Neural crest cell (in vitro differentiated cells): ENCODE measurements at places on chromosomes 1 and 21.

GRCh38 chr1:101089613-101090338, 64.2 kb upstream of the DPH5 start:
- H3K27me3 ChIP-seq = no peaks in the 10 kb centered on the region
- H3K27ac ChIP-seq = no peak overlapping the region
- H3K4me3 ChIP-seq = no peak overlapping the region
- no peaks in the 10 kb centered on the region for H3K4me1 ChIP-seq

- no peak for DNase-seq
- H3K27ac ChIP-seq = no peak overlapping the region
- no peaks in the 10 kb centered on the region for H3K36me3 ChIP-seq
Measured at GRCh38 chr1:30329802-30330557, 393.4 kb downstream of the MATN1 start.

- H3K27ac ChIP-seq = no peak overlapping the region
- H3K36me3 ChIP-seq = peaks cover 29% of the 10 kb centered on the region
- no peak overlapping the region for H3K4me3 ChIP-seq
- no peaks in the 10 kb centered on the region for H3K27me3 ChIP-seq
- peak; percentile 37 for DNase-seq
- H3K4me1 ChIP-seq = peaks cover 5% of the 10 kb centered on the region
Measured at GRCh38 chr1:214660900-214661299, 57.9 kb downstream of the CENPF start.

DNA sequence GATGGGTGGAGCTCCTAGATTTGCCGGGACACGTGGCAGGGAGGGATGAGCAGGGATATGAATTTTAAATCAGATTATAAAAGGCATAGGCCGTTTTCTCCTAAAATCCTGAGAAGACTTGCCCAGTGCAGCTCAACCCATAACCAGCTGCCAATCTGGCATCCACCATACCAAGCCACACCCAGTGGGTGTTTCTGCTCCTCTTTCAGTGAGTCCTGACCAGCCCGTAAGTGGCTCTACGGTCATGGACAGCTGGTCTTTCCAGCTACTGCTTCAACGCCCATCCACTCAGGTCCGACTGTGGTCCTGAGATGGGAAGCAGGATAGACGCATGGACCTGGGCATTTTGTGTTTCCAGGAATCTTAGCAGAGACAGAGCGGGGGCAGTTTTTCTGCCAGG, 107.2 kb downstream of the LAMC2 start:
- no peaks in the 10 kb centered on the region for H3K36me3 ChIP-seq
- no peak for DNase-seq
- no peak overlapping the region for H3K4me3 ChIP-seq
- H3K27me3 ChIP-seq = no peaks in the 10 kb centered on the region
- peaks cover 6% of the 10 kb centered on the region for H3K4me1 ChIP-seq

DNA sequence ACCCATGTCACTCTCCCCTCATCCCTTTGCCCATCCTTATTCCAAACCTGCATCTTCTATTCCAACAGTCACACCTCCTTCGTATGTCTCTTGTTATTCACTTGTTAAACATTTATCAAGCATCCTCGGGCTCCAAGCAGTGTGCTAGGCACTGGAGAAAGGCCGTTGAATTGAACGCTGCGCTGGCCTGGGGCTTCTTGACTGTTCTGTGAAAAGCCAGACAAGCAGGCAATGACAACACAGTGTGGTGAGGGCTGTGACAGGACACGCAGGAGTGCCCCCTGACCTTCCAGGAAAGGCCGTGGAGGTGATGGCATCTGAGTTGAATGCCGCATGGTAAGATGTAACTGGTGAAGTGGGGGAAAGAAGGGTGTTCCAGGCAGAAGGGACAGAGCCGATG, 19.2 kb downstream of the ETV3 start:
- H3K27ac ChIP-seq = no peak overlapping the region
- H3K36me3 ChIP-seq = no peaks in the 10 kb centered on the region
- H3K27me3 ChIP-seq = no peaks in the 10 kb centered on the region

GRCh38 chr21:31665397-31665796, 5.9 kb downstream of the SOD1 start:
- DNase-seq = no peak
- H3K27me3 ChIP-seq = no peaks in the 10 kb centered on the region
- H3K27ac ChIP-seq = no peak overlapping the region
- H3K4me3 ChIP-seq = peak overlapping the region; percentile 47
- H3K4me1 ChIP-seq = peaks cover 42% of the 10 kb centered on the region

DNA sequence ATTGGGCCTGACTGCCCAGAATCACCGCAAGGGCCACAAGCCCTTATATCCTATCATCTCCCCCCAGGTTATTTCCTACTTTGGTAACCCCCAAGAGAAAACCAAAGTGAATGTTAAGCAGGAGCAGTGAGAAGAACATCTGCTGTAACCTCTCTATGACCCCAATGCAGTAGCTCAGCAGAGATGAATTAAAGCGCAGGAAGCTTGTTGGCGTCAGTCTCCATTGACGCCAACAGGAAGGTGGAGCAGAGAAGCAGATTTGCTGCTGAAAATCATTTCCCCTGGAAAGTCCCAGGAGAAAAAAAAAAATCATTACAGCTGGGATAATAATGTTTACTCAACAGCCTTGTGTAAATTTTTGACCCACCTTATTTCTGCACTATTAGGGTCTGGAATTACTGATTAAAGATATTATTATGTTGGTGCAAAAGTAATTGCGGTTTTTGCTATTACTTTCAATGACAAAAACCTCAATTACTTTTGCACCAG, 33.2 kb upstream of the FAM163A start:
- H3K4me3 ChIP-seq = no peak overlapping the region
- no peak for DNase-seq
- peaks cover 5% of the 10 kb centered on the region for H3K36me3 ChIP-seq
- no peak overlapping the region for H3K27ac ChIP-seq
- H3K4me1 ChIP-seq = no peaks in the 10 kb centered on the region

DNA sequence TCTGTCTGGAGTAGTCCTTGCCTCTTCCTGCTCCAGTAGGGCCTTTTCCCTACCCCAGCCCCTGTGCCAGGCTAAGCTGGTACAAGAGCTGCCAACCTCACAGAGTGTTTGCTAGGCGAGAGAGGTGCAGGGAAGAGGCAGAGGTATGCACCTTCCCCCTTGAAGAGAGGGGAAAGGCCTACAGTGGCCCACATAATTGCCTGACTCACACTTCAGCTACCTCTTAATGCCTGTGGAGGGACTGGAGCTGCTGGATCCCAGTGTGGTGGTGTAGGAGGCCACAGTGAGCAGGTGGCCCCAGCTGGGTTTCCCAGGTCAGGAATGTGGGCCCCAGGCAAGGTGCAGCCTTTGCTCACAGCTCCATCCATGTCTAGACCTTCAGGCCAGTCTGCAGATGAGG, 3.3 kb upstream of the CCDC28B start:
- DNase-seq = no peak
- H3K4me1 ChIP-seq = peaks cover 37% of the 10 kb centered on the region
- peaks cover 3% of the 10 kb centered on the region for H3K27me3 ChIP-seq

GRCh38 chr1:20477348-20478056, 8.5 kb downstream of the CAMK2N1 start:
- peaks cover 66% of the 10 kb centered on the region for H3K4me1 ChIP-seq
- no peaks in the 10 kb centered on the region for H3K36me3 ChIP-seq
- no peak overlapping the region for H3K27ac ChIP-seq
- peaks cover 3% of the 10 kb centered on the region for H3K27me3 ChIP-seq

- no peaks in the 10 kb centered on the region for H3K4me1 ChIP-seq
- no peaks in the 10 kb centered on the region for H3K27me3 ChIP-seq
- H3K27ac ChIP-seq = no peak overlapping the region
- peak; percentile 28 for DNase-seq
- H3K4me3 ChIP-seq = no peak overlapping the region
Measured at GRCh38 chr1:9101510-9102146, 27.3 kb downstream of the GPR157 start.

DNA sequence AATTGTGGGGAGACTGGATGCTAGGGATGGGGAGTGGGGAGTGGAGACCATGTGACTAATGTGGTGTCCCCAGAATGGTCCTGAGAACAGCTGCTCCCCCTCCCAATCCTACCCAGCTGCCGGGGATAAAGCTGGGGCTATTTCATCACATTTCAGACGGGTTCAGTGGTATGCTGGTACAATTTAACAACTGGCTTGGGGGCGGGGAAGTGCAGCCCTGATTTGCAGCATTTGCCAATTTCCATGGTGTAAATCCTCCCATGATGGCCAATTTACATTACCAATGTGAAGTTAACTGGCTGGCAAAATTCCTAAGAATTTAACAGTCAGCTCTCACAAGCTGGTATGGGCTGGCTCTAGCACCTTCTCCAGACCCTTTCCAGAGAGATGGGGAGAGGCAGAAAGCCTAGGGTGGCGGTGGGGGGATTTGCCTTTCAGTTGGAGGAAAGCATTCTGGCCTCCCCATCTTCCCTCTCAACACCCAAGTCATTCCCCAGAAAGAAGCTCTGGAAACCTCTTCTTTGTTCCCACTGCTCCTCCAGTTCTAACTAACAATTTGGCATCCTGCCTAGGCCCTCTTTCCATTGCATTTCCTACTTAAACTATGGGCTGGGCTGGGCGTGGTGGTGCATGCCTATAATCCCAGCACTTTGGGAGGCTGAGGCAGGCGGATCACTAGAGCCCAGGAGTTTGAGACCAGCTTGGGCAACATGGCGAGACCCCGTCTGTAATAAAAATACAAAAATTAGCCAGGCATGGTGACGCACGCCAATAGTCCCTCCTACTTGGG, 11.3 kb upstream of the ADGRB2 start:
- H3K4me1 ChIP-seq = peaks cover 8% of the 10 kb centered on the region
- H3K4me3 ChIP-seq = no peak overlapping the region
- peaks cover 65% of the 10 kb centered on the region for H3K27me3 ChIP-seq
- no peak for DNase-seq

DNA sequence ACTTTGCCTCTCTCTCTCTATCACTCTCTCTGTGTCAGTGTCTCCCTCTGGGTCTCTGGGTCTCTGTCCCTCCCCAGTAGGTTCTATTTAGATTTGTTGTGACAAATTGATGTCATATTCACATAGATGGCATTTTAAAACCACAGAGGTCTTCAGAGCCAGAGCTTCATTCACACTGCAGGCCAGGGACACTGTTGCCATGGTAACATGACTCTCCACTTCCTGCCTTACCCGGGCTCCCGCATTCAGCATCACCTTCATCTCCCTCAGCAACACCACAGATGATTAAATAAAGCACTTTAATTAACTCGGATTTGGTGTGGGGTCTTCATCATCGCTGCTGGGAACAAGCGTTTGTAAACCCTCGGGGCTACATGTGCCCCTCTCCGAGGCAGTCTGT, 132.6 kb downstream of the ETS2 start:
- DNase-seq = no peak
- peaks cover 14% of the 10 kb centered on the region for H3K4me1 ChIP-seq
- no peaks in the 10 kb centered on the region for H3K36me3 ChIP-seq
- H3K27ac ChIP-seq = no peak overlapping the region
- no peaks in the 10 kb centered on the region for H3K27me3 ChIP-seq

- no peak overlapping the region for H3K4me3 ChIP-seq
- H3K36me3 ChIP-seq = no peaks in the 10 kb centered on the region
- no peak overlapping the region for H3K27ac ChIP-seq
- no peak for DNase-seq
Measured at GRCh38 chr21:45366476-45366875, 38.5 kb upstream of the COL18A1 start.

DNA sequence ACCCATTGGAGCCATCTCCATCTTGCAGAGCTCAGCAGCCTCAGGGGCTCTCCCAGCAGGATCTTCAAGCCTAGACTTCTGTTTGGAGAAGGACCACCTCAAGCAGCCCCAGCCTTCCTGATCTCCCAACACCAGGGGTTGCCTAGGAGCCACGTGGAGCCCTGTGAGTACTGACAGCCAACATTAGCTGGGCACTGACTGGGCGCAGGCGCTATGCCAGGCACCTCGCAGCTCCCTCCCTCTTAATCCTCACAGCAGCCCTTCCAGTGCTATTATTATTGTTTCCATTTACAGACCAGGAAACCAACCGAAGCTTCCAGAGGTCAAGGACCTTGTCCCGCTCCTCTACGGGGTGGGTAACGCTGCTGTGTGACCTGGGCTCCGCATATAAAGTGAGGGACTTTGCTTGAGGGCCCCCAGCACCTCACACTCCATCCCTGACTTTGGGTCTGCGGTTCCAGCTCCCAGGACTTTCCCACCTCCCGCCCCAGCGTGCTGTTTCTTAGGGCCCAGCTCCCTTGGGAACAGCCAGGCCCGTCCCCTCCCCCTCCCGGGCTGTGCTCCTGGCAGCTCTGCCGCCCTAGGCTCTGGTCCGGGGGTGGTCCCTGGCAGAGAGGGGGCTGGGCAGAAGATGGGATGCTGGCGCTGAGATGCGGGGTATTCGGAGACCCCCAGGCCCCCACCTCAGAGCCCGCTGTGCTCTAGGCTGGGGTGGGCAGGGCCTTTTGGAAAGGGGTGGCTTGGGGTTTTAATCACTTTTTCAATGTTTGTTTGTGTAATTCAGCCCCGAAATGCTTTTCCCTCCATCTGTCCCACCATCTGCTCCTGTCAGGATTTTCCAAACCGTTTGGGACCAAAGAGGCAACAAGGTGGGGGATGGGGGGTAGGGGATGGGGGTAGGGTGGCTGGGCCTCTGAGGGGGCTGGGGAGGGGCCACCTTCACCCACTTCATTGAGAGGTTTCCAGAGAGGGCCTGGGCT, 4.1 kb upstream of the HPCA start:
- H3K36me3 ChIP-seq = no peaks in the 10 kb centered on the region
- H3K27ac ChIP-seq = no peak overlapping the region
- H3K4me3 ChIP-seq = no peak overlapping the region
- H3K27me3 ChIP-seq = peaks cover 50% of the 10 kb centered on the region
- DNase-seq = no peak
- H3K4me1 ChIP-seq = peaks cover 12% of the 10 kb centered on the region

GRCh38 chr1:110492573-110492972, 26.4 kb downstream of the KCNA10 start:
- peak overlapping the region; percentile 62 for H3K27ac ChIP-seq
- H3K4me1 ChIP-seq = peaks cover 21% of the 10 kb centered on the region
- H3K4me3 ChIP-seq = no peak overlapping the region

- H3K4me1 ChIP-seq = peaks cover 61% of the 10 kb centered on the region
- peak overlapping the region; percentile 95 for H3K27ac ChIP-seq
- DNase-seq = no peak
- H3K36me3 ChIP-seq = no peaks in the 10 kb centered on the region
- H3K4me3 ChIP-seq = peak overlapping the region; percentile 29
Measured at GRCh38 chr1:213327017-213327667, 276.1 kb downstream of the RPS6KC1 start.

- H3K36me3 ChIP-seq = no peaks in the 10 kb centered on the region
- no peak overlapping the region for H3K4me3 ChIP-seq
- H3K27ac ChIP-seq = no peak overlapping the region
- no peaks in the 10 kb centered on the region for H3K4me1 ChIP-seq
- peaks cover 19% of the 10 kb centered on the region for H3K27me3 ChIP-seq
- no peak for DNase-seq
Measured at GRCh38 chr1:175267716-175268416, 75.3 kb upstream of the KIAA0040 start.

- H3K27ac ChIP-seq = peak overlapping the region; percentile 43
- no peak overlapping the region for H3K4me3 ChIP-seq
- H3K4me1 ChIP-seq = peaks cover 5% of the 10 kb centered on the region
Measured at GRCh38 chr1:232943679-232944252, 6.6 kb upstream of the NTPCR start.

DNA sequence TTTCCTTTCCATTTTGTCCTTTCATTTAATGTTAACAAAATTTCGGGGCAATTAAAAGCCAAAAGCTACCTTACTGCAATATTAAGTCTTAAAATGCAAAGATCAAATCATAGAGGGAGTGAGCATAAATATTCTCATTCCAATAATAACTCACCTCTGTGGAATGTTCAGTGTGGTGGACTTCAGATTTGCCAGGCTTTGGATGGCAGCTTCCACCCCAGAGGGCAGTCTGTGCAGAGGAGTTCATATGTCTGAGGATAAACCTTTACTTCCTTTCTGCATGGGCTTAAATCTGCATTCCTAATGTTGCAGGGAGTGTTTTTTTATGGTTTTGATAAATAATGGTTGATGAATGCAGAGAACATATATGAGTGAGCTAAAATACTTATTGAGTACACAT, 16.3 kb downstream of the KIAA0040 start:
- H3K27me3 ChIP-seq = peaks cover 6% of the 10 kb centered on the region
- H3K4me1 ChIP-seq = no peaks in the 10 kb centered on the region
- no peak overlapping the region for H3K4me3 ChIP-seq
- H3K36me3 ChIP-seq = no peaks in the 10 kb centered on the region
- DNase-seq = no peak
